GM12892 (cell line): ENCODE measurements at places on chromosomes 3 and 15.

- no peak for DNase-seq
These were observed 13.4 kb downstream of the UBP1 start for GRCh38 chr3:33426630-33427317.

- DNase-seq: no peak
These were observed 72.1 kb downstream of the NOX5 start for GRCh38 chr15:69086427-69087204.

DNA sequence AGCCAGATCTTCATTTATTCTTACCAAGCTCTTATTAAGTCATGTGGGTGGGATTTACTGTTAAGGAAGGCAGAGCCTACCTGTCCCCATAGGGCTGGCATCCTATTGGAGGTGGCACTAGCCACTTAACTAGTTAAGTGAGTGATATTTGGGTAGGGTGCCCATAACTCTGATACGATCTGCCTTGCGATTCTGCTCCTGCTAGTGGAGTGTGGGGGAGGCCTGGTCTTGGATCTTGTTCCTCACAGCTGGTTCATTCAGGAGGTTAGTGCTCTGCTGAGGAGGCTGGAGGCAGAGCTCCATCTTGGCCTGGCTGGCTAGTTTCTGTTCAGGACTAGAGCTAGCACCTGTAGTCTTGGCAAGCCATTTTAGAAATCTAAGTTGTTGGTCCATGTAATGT is 9.3 kb downstream of the BAHD1 start:
- DNase-seq: no peak

DNA sequence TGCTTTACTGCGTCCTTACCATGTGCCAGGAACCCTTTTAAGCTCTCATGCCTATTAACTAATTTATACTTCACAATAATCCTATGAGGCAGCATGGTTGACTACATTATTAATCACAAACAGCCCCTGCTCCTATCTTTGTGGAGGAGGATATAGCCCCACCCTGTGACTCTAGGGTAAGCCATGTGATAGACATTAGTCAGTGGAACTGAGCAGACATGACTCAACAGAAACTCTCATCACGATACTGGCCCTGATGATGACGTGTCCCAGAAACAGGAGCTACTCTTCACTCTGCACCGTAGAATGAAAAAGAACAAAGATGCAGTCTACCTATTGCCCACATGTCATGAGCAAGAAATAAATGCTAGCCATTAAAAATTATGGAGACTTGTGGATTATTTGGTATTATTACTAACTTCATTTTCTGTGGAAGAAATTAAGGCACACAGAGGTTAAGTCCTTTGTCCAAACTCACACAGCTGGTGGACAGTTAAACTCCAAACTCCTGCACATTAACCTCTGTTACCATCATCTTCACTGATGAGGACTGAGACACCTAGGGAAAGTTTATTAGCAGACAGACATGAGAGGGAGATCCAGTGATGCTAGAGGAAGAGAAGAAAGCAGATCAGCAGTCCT is 51.2 kb downstream of the CFAP20DC start:
- DNase-seq: no peak

- DNase-seq: no peak
These were observed 795.1 kb downstream of the FHIT start for GRCh38 chr3:60456180-60456579.
